NCI-H748 treated with DMSO at 0.1 percent for 48 hours (cell line): ENCODE measurements at places on chromosomes 3 and 15.

- no peak for DNase-seq
Measured at GRCh38 chr15:92178911-92179310, 214.8 kb upstream of the ST8SIA2 start.

- no peak for DNase-seq
Measured at GRCh38 chr3:171553086-171553485, 92.9 kb upstream of the TNIK start.

GRCh38 chr3:53646723-53647122, 152.3 kb downstream of the CACNA1D start:
- DNase-seq = no peak

DNA sequence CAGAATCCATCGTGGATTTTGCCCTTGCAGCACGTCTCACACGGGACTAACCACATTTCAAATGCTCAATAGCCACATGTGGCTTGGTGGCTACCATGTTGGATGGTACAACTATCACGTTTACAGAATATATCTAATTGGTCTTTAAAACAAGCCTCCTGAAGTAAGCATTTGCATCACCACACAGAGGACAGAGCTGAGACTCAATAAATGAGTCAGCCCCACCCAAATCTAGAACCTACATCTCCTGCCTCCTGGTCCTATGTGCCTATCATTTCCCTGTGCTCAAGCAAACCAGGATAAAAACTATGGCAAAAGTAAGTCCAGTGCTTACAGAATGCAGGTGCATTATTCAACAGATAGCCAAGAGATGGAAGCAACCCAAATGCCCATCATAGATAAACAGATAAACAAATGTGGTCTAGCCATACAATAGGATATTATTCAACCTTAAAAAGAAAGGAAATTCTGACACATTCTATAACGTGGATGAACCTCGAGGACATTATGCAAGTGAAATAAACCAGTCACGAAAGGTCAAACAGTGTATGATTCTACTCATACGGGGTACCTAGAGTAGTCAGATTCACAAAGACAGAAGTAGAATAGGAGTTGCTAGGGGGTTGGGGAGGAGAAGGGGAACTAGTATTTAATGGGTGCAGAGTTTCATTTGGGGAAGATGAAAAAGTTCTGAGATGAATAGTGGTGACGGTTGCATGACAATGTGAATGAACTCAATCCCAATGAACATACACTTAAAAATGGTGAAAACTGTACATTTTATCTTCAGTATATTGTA, 43.9 kb downstream of the SRGAP3 start:
- DNase-seq = no peak

GRCh38 chr3:169953462-169954141, 13.0 kb upstream of the SEC62 start:
- no peak for DNase-seq

DNA sequence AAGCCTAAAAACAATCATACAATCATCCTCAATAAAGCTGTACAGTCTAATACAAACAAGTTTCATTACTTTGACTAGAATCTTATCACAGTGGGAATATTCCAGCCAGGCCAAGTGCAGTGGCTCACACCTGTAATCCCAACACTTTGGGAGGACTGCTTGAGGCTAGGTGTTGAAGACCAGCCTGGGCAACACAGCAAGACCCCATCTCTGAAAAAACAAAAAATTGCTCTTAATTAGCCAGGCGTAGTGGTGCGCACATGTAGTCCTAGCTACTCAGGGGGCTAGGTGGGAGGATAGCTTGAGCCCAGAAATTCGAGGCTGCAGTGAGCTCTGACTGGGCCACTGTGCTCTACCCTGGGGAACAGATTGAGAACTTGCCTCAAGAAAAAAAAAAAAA, 3.3 kb downstream of the RPN1 start:
- no peak for DNase-seq

- DNase-seq = no peak
Measured at GRCh38 chr3:43023746-43024145, 44.6 kb downstream of the GASK1A start.

DNA sequence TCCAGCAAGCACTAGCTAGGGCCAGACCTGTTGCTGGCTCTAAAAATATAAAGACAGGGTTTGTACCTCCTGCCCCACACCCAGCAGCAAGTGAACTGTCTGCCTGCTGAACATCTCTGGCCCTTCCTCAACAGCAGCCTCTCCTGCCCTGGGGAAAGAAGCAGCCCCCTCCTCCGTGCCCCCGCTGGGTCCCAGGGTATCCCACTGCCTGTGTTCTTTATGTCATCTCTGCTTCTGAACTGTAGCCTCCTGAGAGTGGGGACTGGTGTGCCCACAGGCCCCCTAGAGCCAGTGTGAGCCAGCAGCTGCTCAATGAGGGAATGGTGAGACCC, 54.5 kb downstream of the ACAD9 start:
- no peak for DNase-seq

GRCh38 chr15:61500951-61501620, 272.0 kb upstream of the RORA start:
- no peak for DNase-seq

- no peak for DNase-seq
Measured at GRCh38 chr15:44788748-44789147, 52.4 kb downstream of the TRIM69 start.

- DNase-seq = peak; percentile 3
Measured at GRCh38 chr3:14113965-14114635, 10.6 kb downstream of the CHCHD4 start.

GRCh38 chr15:91944331-91944730, 90.8 kb downstream of the SLCO3A1 start:
- DNase-seq = no peak

DNA sequence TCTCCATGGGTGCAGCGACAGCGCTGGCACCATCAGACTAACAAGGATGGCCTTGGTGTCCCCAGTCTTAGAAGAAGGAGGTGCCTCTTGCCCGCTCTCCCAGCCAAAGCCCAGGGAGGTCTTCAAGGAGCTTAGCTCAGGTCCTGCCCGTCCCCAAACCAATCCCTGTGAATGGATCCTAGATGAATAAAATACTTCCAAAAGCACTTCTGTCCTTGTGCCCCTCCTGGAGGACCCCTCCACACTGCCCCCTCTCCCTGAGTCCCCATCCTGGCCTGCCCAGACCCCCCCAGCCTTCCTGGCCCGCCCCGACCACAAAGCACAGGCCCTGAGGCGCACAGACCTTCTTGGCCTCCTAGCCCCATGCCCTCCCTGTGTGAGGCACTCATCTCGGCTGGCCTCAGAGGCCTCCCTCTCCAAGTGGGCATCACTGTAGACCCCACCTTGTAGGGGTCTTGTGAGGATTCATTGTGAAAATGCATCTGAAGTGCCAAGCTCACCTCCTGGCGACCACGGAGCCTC, 8.4 kb downstream of the SLC28A1 start:
- no peak for DNase-seq
